ENCODE measurements at places on chromosomes 16 and 17.

GRCh38 chr16:445566-445965, 20.1 kb downstream of the RAB11FIP3 start:
- no peak for DNase-seq

DNA sequence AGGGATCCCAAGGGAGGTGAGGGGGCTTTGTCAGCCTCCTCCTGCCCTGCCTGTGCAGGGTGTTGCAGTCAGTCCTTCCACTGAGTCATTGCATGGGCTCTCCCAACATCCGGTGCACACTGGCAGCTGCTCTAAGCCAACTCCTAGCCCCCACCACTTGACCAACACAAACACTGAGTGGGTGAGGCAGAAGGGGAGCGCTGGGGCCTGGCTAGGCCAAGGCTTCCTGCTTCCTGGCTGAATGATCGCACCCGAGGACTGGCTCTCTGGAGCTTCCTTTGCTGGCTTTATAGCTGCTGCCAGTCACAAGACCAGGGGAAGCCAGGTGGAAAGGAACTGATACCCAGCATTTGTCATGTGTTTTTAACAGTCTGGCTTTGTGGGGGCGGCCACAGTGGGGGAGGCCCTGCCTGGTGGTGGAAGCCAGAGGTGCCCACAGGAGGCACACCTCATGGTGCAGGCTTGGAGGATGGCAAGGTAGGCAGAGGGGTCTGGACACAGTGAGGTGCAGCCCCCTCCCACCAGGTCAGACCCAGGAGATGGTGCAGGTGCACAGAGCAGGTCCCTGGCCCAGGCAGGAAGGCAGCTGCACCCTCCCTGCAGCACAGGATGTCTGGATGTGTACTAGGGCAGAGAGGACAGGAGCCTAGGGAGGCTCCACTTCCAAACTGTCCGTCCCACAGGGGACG, 6.8 kb downstream of the MPG start:
- DNase-seq: peak; percentile 42

GRCh38 chr17:37300683-37301082, 75.1 kb upstream of the C17orf78 start:
- DNase-seq: no peak

DNA sequence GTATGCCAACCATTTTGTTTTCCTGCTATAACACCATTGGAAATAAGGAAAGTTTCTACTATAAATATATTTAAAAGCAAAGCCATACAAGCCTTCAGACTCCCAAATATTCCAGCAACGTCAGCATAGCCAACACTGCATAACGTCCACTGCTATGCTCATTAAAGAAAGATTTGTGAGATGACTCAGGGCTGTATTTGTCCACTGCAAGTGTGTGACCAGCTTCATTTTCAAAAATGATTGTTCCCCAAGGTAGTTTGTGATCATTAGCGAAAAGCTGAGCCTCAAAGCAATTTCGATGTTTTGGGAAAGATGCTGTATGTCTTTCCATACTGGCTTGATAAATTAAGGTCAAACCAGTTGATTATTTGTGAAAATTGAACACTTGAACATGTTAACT, 14.9 kb upstream of the CCDC182 start:
- DNase-seq: no peak

DNA sequence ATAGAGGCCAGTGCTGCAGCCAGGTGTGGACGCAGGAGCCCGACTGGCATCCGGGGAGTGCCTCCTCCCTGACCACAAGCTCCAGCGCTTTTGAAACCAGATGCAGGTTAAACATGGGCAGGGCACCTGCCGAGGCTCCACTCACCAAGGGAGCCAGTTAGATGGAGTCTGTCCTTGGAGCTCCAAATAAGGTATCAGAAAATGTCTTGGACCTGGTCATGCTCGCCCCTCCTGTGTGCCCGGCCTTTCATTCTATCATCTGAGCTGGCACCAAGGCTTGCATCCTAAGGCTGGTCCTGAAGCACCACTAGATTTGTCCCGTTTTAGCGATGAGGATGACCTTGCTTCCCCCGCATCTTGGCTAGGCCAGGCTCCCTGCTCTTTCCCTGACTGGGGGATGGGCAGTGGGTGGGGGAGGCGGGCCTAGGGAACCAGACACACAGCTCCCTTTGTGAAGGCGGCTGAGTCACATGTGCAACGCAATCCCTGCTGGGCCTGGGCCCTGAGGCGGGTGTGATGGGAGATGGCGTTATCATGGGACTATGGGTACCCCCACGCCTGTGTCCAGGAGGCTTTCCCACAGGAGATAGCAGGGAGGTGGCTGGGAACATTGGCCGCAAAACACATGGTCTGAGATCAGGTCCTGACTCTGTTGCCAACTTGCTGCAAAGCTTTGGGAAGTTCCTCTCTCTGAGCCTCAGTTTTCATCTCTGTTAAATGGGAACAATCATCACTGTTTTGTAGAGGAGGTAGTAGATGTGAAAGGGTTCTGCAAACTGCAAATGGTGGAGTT, 5.0 kb upstream of the ADGRG1 start:
- DNase-seq: no peak

DNA sequence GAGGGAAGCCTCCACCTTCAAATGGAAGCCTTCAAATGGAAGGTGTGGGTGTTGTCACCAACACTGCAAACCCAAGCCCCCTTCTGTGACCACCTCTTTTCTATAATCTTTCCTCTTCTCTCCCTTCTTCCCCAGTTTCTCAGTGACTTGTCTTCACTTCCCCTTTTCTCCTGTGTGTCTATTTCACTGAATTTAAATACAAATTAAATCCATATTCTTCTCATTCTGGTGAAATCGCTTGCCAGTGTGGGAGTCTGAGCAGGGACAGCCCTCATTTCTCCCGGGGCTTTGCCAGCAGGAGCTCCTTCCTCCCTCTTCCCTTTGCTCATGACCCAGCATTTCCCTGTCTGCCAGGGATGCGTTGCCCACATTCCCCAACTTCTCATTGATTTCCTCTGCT, 6.4 kb upstream of the ITGAX start:
- no peak for DNase-seq

DNA sequence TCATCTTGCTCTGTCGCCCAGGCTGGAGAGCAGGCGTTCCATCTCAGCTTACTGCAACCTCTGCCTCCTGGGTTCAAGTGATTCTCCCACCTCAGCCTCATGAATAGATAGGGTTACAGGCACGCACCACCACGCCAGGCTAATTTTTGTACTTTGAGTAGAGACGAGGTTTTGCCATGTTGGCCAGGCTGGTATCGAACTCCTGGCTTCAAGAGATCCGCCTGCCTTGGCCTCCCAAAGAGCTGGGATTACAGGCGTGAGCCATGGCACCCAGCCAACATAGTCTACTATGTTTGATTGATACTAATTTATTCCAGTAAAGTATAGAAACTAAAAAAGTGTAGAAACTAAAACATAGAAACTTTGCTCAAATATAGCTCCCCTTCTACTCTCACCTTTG, 94.9 kb downstream of the CA4 start:
- no peak for DNase-seq

All from NCI-H1105 treated with DMSO at 0.1 percent for 48 hours (cell line).